ENCODE measurements at places on chromosomes 3 and 15. TPM values are rescaled to one million over a fixed set of nuclear protein-coding genes. Genes with fewer than 3 reads are reported as not detected.

DNA sequence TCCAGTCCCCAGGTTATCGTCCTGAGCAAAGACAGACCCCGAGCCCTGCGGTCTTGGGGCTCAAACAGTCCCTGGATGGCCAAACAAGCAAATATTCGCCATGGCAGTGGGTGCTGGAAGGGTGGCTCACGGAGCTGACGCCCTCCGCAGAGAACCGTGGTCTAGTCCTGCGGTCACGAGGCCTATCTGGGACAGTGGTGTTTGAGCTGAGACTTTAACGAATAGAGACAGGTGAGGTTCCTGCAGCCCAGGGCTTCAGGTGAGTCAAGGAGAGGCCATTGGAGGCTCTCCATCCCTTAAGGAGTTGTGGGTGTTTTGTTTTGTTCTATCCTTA, 399 bp upstream of the SUCLG2 start:
- peak overlapping the region; percentile 84 for H3K4me3 ChIP-seq
- no peaks in the 10 kb centered on the region for H3K27me3 ChIP-seq
- H3K4me1 ChIP-seq: peaks cover 46% of the 10 kb centered on the region
- DNase-seq: no peak
- no peaks in the 10 kb centered on the region for H3K36me3 ChIP-seq
- H3K27ac ChIP-seq: peak overlapping the region; percentile 96

DNA sequence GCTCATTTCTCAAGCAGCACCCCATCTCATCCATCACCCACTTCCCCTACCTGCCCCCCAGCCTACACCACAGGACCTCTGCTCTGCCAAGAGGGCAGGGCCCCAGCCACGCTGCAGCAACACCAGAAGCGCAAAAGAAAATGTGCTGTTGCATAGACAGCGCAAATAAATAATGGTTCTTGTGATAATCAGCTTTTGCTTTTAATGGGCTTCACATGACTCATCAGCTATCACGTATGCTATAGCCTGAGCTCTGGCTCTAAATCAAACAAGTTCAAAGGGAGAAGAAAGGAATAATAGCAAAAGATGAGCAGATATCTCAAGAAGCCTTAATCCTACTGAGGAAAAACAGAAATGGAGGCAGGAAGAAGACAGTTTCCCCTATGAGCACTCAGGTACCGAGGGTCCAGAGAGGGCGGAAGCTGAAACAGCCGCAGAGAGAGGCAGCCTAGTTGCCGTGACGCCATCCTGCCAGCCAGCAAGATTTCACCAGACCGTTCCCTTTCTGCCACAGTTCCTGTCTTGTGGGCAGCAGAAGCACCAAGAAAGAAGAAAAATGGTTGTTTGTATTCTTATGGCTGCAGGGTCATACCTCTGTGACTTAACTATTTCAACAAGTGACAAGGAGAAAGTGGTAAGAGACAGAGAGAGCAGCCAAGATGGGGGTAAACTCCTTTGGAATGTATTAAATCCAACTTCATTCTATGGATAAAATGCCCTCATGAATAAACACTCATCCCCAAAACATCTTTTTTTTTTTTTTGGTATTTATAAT, 22.0 kb downstream of the RAB27A start:
- no peaks in the 10 kb centered on the region for H3K36me3 ChIP-seq
- no peaks in the 10 kb centered on the region for H3K27me3 ChIP-seq
- peak; percentile 25 for DNase-seq
- H3K4me3 ChIP-seq: no peak overlapping the region
- no peak overlapping the region for H3K27ac ChIP-seq
- no peaks in the 10 kb centered on the region for H3K4me1 ChIP-seq

DNA sequence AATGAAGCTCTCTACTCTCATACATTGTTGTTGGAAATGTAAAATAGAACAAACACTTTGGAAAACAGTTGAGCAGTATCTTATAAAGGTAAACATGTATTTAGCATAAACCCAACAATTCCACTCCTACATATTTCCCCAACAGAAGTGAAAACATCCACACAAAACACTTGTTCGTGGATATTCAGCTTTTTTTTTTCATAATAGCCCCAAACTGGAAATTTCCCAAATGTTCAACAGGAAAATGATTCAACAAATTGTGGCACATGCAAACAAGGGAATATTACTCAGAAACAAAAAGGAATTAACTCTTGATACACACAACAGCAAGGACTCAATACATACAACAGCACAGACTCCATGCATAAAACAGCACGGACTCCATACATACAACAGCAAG, 28.5 kb downstream of the RFTN1 start:
- no peak for DNase-seq
- H3K36me3 ChIP-seq: peaks cover 27% of the 10 kb centered on the region
- H3K4me3 ChIP-seq: no peak overlapping the region

- H3K27me3 ChIP-seq: no peaks in the 10 kb centered on the region
- DNase-seq: no peak
- H3K4me3 ChIP-seq: no peak overlapping the region
- peaks cover 75% of the 10 kb centered on the region for H3K4me1 ChIP-seq
- peak overlapping the region; percentile 75 for H3K27ac ChIP-seq
- no peaks in the 10 kb centered on the region for H3K36me3 ChIP-seq
Measured at GRCh38 chr3:114418107-114418506, 124.3 kb downstream of the TIGIT start.

GRCh38 chr15:52783191-52783829, 6.8 kb downstream of the ONECUT1 start:
- H3K4me3 ChIP-seq: no peak overlapping the region
- no peak overlapping the region for H3K27ac ChIP-seq

DNA sequence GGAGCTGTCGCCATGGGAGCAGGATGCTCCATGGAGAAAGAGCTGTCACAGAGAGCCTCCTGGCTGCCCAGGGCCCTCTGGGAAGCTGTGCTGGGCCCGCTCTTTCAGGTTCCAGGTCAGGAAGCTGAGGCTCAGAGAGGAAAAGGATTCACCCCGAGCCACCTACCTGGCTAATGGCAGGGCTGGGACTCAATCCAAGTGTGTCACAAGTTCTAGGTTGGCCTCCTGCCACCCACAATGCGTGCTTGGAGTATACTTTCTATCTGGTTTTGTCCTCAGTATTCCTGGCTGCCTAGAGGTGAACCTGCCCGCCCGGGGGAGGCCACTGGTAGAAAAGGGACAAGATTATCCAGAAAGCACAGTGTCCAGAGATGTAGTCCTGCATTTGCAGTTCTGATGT, 23.6 kb downstream of the FAH start:
- no peak overlapping the region for H3K27ac ChIP-seq
- peaks cover 17% of the 10 kb centered on the region for H3K4me1 ChIP-seq
- no peak for DNase-seq
- no peaks in the 10 kb centered on the region for H3K27me3 ChIP-seq
- no peak overlapping the region for H3K4me3 ChIP-seq

GPR171 gene
- not detected for total RNA-seq

RFT1 gene
- 9.4 TPM for total RNA-seq

GOLGA6L25 gene
- not detected for total RNA-seq

SELENOT gene
- 70.3 TPM for total RNA-seq

Measured in left ventricle myocardium inferior (tissue), 1 donor.